ENCODE measurements at places on chromosomes 11 and 22.

DNA sequence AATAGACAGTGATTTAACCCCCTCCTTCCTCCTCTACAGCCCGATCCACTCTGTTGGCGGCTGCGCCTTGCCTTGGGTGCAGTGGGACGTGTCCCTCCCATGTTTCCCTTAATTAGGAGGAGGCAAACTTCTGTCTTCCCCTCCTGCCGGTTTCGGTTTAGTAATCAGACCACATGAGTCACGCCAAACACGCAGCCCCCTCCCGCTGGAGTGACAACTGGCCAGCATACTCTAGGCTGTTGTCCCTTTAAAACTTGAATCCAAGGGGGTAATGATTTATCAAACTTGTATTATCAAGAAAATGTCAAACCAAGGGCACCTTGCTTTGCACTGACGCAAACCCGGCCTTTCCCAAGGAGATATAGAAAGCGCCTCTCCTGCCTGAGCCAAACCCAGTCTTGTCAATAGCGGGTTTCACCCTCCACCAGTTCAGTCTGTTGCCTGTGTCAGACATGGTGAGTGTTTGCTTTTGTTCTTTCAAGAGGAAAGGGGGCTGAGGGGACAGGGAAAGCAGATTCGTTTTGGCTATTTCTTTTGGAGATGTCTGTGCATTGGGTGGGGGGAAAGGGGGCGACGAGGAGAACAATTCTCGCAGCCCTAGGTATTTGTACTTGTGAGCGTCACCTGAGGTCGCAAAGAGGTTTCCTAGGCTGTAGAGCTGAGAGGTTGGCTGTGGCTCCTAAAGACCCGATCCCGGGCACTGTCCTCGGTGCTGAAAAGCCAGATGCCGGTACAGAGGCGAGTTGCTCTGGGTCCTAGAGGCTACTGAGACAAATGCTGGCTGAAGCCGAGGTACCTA is at the start of gene SLC6A5:
Gene SLC6A5, plus strand, starts transcription at position 388 of the 799 bp plus-strand sequence. Its CDS starts 65 bp downstream, at position 453.
- DNase-seq, result peak; percentile 19

- peak; percentile 88 for DNase-seq
Measured at GRCh38 chr22:21942407-21943343, 10.0 kb downstream of the PPM1F start.

DNA sequence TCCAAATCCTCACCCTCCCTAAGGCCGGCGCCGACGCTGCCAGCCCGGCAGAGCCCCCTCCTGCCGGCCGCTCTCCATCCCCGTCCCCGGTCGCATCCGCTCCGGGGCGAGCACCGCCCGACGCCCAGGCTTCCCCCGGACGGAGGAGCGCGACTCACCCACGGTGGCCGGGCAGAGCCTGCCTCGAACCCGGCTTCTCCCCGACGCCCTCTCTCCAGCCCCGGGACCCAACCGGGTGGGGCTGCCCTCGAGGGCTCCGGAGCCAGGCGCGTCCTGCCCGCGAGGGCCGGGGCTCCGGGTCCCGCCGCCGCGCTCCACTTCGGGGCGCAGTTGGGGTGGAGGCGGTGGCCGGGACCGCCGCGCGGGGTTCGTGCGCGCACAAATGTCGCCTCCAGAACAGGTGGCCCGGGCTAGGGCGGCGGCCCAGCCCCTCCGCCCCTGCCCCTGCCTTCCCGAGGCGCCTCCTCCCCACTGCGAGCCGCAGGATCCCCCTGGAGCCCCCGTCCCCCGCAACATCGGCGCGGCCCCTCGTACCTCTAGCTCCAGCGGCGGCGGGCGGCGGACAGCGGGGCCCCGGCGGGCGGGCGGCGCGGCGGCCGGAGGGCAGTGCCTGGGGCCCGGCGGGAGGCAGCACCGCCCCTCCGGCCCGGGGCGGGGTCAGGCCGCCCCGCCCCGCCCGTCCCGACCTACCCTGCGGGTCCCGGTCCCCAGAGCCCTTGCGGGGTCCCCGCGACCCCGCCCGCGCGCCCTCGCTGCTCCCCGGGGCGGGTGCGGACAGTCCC is at the start of gene A4GALT:
Gene A4GALT, minus strand, starts transcription at position 608 of the 782 bp plus-strand sequence. CDS start 26,919 bp downstream, outside the sequence.
- DNase-seq, result no peak

GRCh38 chr11:86117712-86118063 is 48.8 kb upstream of the PICALM start:
- no peak for DNase-seq

DNA sequence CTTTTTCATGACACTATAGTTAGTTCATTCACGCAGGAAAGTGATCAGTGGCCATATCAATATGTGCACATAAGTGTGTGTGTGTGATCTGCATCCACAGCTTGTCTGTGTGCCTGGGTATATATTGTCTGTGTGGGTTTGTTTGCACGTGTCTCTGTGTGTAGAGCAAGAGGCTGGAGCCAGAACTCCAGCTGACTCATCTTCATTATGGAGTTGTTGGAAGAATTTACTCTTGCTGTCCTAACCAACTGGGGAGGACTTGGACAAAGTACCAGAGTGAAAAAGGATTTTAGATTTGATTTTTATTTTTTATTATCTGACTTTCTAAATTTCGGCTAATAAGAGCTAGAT is 63.9 kb downstream of the TP53I11 start:
- peak; percentile 86 for DNase-seq

DNA sequence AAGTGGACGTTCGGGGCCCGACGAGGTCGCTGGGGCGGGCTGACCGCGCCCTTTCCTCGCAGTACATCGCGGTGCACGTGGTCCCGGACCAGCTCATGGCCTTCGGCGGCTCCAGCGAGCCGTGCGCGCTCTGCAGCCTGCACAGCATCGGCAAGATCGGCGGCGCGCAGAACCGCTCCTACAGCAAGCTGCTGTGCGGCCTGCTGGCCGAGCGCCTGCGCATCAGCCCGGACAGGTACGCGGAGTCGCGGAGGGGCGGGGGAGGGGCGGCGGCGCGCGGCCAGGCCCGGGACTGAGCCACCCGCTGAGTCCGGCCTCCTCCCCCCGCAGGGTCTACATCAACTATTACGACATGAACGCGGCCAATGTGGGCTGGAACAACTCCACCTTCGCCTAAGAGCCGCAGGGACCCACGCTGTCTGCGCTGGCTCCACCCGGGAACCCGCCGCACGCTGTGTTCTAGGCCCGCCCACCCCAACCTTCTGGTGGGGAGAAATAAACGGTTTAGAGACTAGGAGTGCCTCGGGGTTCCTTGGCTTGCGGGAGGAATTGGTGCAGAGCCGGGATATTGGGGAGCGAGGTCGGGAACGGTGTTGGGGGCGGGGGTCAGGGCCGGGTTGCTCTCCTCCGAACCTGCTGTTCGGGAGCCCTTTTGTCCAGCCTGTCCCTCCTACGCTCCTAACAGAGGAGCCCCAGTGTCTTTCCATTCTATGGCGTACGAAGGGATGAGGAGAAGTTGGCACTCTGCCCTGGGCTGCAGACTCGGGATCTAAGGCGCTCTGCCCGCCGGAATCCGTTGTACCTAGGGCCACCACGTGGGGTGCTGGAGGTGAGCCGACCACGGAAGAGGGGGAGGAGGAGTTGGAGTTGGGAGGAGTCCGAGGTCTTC is 771 bp downstream of the MIF start:
- DNase-seq, result peak; percentile 63

All from IMR-90 (cell line).